ENCODE measurements at places on chromosomes 4 and X. TPM values are rescaled to one million over a fixed set of nuclear protein-coding genes. Genes with fewer than 3 reads are reported as not detected.

MAGEA11 gene
- polyA plus RNA-seq: not detected

DNA sequence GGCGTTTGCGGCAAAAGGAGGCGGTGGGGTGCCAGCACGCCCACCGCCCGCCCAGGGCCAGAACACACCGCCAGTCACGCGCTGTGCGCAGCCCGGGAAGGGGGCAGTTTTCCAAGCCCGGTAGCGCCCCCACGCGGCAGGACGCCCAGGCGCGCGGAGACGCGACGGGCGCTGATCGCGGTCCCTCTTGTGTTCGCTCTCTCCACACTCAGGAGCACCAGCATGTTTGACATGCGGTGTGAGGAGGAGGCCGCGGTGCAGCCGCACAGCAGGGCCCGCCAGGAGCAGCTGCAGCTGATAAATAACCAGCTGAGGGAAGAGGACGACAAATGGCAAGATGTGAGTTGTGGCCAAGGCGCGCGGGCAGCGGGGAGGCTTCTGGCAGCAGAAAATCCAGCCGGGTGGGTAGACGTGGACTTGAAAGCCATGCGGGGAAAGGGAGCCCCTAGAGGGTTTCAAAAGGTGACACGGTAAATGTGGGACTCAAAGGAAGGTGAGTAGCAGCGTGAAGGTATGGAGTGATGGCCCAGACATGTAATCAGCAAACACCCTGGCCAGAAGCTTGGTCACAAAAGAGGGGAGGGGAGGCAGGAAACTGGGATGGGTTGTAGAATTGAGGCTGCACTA lies 104.1 kb downstream of the PHOX2B start:
- no peak for DNase-seq

- DNase-seq: no peak
Measured at GRCh38 chr4:70110917-70111316, 43.1 kb upstream of the PRR27 start.

ANKRD17 gene
- 16.8 TPM for polyA plus RNA-seq
